Fibroblast of lung (primary cell): ENCODE measurements at places on chromosomes 5 and 9. TPM values are rescaled to one million over a fixed set of nuclear protein-coding genes. Genes with fewer than 3 reads are reported as not detected.
A peak's percentile ranks its signal among the peaks of the same experiment; 100 is the strongest.

TAF1L gene
- total RNA-seq: under 0.01 TPM in 2 replicates

POU5F2 gene
- total RNA-seq: 0.51 and 0.66 TPM in 2 replicates

GCNT1 gene
- total RNA-seq: 18.5 and 27.7 TPM in 2 replicates

ARL14EPL gene
- total RNA-seq: not detected in 2 replicates

CENPH gene
- total RNA-seq: 4.1 and 10.9 TPM in 2 replicates

CDKN2A gene
- 10.8 and 19.2 TPM in 2 replicates for total RNA-seq

RNF183 gene
- total RNA-seq: not detected in 2 replicates

SETD9 gene
- 14.9 and 15.5 TPM in 2 replicates for total RNA-seq

ANKRD18B gene
- total RNA-seq: under 0.01 and 0.17 TPM in 2 replicates

C5orf63 gene
- total RNA-seq: 3.6 and 4.0 TPM in 2 replicates

DNA sequence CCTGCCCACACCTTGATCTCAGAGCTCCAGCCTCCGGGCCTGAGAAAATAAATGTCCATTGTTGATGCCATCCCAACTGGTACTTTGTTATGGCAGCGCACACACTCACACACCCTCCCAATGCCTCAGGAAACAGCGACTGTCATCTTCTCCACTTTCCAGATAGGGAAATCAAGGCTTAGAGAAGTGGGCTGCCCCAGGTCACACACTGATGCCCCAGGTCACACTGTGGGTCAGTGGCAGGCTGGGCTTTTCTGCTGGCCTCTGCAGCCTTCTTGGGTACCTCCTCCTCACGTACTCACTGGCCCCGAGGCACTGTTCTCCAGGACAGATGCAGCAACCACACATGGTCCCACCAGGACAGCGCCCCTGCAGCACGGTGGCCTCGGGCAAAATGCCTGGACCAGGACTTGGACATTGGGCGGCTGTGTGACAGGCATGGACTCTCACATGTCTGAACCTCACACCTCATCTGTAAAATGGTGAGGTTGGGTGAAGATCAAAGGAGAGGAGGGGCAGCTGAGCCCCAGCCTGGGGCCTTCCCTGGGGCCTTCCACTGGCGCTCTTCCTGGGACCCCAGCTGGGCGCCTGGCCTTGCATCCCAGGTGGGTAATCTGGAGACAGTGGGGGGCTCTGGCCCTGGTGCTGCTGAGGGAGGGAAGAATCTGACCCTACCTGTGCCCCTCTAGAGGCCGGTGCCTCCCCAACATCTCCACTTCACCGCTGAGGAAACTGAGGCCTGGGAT is 156.0 kb downstream of the COL23A1 start:
- no peaks in the 10 kb centered on the region for H3K4me1 ChIP-seq
- no peak overlapping the region for H3K27ac ChIP-seq
- no peaks in the 10 kb centered on the region for H3K36me3 ChIP-seq
- no peak for DNase-seq
- H3K27me3 ChIP-seq: no peaks in the 10 kb centered on the region
- H3K4me3 ChIP-seq: no peak overlapping the region

GRCh38 chr9:69549310-69550202 is 122.6 kb downstream of the APBA1 start:
- H3K27me3 ChIP-seq: no peaks in the 10 kb centered on the region
- peak; percentile 67 for DNase-seq
- no peak overlapping the region for H3K27ac ChIP-seq

DNA sequence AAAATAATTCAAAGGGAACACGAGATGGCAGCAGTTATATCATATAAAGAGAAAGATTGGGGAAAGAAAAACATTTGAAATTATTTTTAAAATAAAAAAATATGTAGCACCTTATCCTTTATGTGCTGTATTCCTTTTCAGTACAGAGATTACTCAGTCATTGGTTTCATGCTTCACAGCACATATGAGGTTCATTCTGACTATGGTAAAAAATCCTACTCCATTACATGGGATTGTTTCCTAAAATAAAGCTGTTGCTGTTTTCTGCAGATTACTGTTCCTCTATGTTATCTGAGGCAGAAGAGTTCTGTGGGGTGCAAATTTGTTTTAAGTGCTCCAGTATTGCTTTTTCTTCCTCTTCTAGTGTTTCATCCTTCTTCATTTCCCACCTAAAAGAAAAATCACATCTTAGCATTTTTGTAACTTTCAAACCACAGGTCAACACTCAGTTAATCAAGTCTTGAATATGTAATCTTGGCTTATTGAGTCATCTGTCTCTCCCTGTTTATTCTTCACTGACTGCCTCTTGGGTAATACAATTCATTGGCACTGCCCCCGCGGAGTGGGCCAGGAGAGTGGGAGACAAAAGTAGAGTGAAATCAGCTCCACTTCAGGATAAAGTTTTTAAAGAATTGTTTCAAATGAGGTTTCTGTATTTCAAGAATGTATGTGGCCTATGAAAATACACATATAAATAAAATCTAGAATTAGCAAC is 412.5 kb upstream of the POU5F2 start:
- no peak overlapping the region for H3K4me3 ChIP-seq
- H3K36me3 ChIP-seq: no peaks in the 10 kb centered on the region
- H3K27me3 ChIP-seq: no peaks in the 10 kb centered on the region
- no peak overlapping the region for H3K27ac ChIP-seq

DNA sequence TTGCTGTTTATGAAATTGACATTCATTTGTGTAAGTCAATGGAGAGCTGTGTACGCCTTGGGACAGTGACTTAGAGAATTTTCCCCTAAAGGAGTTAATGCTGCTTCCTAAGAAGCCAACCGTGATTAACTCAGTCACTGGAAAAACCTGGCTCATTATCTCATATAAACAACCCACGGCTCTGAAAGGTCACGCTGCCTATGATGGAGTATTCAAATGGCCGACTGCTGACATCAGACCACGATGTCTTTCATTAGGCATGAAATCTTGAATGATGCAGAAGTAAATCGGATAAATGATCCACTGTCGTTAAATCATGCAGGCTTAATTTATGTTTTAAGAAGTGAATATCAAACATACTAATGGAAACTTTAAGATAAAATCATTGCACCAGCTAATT is 603.7 kb downstream of the RAB3C start:
- H3K4me3 ChIP-seq: no peak overlapping the region
- no peak overlapping the region for H3K27ac ChIP-seq
- peak; percentile 67 for DNase-seq
- no peaks in the 10 kb centered on the region for H3K27me3 ChIP-seq

DNA sequence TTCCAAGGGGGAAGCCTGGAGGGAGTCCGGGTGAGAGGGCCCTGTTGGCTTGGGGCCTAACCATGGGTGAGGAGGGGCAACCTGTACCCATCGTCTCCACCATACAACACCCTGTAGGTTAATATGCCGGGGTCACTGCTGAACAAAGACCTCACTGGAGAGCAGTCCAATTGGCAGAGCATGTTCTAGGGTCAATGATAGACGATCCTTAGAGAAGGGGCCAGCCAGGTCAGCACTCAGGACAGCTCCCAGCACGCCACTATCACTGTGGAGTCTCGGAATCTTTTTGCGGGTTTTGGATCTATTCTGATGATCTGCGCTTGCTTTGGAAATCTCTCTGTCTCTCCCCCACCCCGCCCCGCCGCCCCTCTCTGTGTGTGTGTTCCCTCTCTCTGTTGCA is 218.4 kb upstream of the MVB12B start:
- H3K36me3 ChIP-seq: no peaks in the 10 kb centered on the region
- no peaks in the 10 kb centered on the region for H3K27me3 ChIP-seq

DNA sequence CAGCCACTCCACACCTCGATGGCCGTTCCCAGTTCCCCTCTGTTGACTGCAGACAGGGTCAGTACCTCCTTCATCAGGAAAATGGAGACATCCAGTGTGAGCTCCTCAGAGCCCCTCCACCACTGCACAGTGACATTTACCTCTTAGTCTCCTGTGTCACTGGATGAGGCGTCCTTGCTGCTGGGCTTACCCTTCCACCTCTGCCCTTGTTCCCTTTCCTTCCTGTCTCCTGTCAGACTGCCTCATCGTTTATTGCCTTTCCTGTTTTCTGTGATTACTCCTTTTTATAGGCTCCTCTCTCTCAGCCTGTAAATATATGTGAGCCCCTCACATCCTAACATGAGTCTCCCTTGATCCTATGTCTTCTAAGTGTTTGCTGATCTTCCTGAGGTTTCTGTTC is 23.2 kb upstream of the SPTAN1 start:
- H3K4me3 ChIP-seq: no peak overlapping the region
- no peaks in the 10 kb centered on the region for H3K27me3 ChIP-seq
- DNase-seq: no peak

GRCh38 chr5:174172152-174172551 is 126.6 kb downstream of the NSG2 start:
- no peak for DNase-seq
- no peak overlapping the region for H3K27ac ChIP-seq
- no peaks in the 10 kb centered on the region for H3K4me1 ChIP-seq
- H3K36me3 ChIP-seq: no peaks in the 10 kb centered on the region

GRCh38 chr5:9533096-9533495 is 12.8 kb downstream of the SEMA5A start:
- no peak overlapping the region for H3K4me3 ChIP-seq
- no peaks in the 10 kb centered on the region for H3K27me3 ChIP-seq
- H3K27ac ChIP-seq: peak overlapping the region; percentile 6
- peaks cover 16% of the 10 kb centered on the region for H3K4me1 ChIP-seq
- peak; percentile 59 for DNase-seq

DNA sequence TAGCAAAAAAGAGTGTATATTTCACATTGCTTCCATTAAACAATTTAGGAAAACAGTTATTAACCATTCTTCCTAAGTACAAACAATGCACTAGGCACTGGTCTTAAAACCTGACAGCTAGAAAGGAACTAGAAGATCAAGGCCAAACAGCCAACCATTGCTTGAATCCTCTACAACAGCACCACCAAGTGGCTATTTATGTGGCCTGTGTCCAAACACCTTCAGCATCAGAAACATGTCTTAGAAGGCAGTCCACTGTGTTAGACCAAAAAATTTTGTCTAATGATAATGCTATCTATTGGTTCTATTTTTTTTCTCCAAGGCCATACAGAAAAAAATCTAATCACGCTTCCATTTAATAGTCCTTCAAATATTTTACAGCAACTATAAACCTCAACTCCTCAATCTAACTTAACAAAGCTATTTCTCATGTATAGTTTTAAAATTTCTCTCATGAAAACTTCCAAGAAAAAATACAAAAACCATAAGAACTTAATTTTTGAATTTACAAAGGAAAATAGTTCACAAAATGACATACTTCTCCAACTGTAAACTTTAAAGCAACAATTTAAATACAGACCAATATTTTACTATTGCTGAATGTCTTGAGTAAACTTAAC is 36.1 kb downstream of the CAAP1 start:
- no peaks in the 10 kb centered on the region for H3K4me1 ChIP-seq
- H3K4me3 ChIP-seq: no peak overlapping the region
- H3K27ac ChIP-seq: no peak overlapping the region
- no peaks in the 10 kb centered on the region for H3K27me3 ChIP-seq
- H3K36me3 ChIP-seq: no peaks in the 10 kb centered on the region
- peak; percentile 35 for DNase-seq

DNA sequence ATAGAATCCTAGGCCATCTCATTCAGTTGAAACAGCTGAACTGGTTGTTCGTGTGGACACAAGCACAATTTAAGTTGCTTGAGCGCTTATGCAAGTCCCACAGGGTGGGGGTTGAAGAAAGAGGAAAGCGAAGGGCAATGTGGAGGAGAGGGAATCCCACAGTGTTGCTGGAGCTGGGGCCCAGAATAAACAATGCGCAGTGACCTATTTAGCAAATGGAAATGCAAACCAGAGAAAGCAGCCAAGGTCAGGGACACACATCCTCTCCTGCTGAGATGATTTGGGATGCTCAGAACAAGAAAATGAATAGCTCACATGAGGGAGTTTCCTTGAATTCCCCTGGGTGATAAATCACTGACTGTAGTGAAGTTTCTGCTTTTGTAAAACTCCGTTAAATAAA is 838.3 kb downstream of the TLE4 start:
- no peak overlapping the region for H3K27ac ChIP-seq
- DNase-seq: peak; percentile 2
- no peaks in the 10 kb centered on the region for H3K36me3 ChIP-seq
- H3K27me3 ChIP-seq: no peaks in the 10 kb centered on the region
- no peaks in the 10 kb centered on the region for H3K4me1 ChIP-seq
- H3K4me3 ChIP-seq: no peak overlapping the region

DNA sequence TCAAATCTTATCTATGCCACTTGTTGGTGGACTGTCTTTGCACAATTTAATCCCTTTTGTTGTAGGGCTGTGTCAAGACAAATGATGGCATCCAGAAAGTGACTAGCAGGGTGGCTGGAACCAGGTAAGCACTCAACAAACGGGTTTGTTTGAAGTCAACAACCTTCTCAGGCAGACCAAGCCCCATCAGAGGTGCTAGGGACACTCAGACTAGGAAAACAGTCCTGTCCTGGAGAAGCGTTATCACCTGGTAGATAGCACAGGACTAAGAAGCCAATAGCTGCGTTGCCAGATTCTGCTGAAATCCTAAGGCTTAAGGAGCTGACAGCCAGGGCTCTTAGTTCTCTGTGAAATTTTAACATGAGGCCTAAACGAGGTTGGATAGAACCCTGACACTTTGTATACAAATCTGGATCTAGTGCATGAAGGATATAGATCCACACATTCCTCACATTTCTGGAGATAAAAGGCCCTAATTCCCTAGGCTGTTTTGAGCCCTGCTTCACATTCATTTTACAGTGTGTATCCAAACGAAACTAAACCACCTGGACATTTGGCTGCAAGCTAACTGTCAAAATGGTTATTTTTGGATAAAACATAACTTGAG is 179.8 kb downstream of the DCP2 start:
- no peak overlapping the region for H3K27ac ChIP-seq
- no peaks in the 10 kb centered on the region for H3K4me1 ChIP-seq
- no peaks in the 10 kb centered on the region for H3K36me3 ChIP-seq
- DNase-seq: no peak
